ENCODE measurements at places on chromosomes 6 and 20.

GRCh38 chr6:43125119-43125518, 46.0 kb upstream of the SRF start:
- no peak for DNase-seq

DNA sequence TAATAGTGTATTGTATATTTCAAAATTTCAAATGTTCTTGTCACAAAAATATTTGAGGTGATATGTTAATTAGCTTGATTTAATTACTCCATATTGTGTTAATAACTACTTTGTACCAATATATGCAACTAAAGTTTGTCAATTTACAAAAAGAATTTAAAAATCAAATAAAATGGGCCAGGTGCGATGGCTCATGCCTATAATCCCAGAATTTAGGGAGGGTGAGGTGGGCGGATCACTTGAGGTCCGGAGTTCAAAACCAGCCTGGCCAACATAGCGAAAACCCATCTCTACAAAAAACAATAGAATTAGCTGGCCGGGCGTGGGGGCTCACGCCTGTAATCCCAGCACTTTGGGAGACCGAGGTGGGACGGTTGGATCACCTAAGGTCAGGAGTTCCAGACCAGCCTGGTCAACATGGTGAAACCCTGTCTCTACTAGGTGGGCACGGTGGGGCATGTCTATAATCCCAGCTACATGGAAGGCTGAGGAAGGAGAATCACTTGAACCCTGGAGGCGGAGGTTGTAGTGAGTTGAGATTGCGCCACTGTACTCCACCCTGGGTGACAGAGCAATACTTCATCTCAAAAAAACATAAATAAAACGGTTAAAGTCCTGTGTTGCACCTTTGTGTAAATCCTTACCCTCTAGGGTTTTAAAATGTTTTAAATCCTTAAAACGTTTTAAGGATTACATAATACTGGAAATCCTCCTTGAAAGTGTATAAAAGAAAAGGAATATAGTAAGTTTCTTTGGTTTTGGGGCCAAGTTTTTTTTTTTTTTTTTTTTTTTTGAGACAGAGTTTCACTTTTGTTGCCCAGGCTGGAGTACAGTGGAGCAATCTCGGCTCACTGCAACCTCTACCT, 4.0 kb downstream of the HSPA1B start:
- DNase-seq: no peak

- no peak for DNase-seq
Measured at GRCh38 chr6:51608383-51608782, 479.0 kb downstream of the PKHD1 start.

GRCh38 chr20:53760025-53760441, 166.4 kb upstream of the ZNF217 start:
- no peak for DNase-seq
